ENCODE measurements at places on chromosomes 3 and 15.

GRCh38 chr3:155772801-155773200 lies 27.9 kb upstream of the PLCH1 start:
- DNase-seq = no peak

- no peak for DNase-seq
Measured at GRCh38 chr3:120410541-120410940, 40.3 kb downstream of the FSTL1 start.

- DNase-seq = no peak
Measured at GRCh38 chr15:49621887-49622286, 1.0 kb downstream of the DTWD1 start.

GRCh38 chr3:2880218-2880756 lies 229.9 kb downstream of the IL5RA start:
- DNase-seq = no peak

DNA sequence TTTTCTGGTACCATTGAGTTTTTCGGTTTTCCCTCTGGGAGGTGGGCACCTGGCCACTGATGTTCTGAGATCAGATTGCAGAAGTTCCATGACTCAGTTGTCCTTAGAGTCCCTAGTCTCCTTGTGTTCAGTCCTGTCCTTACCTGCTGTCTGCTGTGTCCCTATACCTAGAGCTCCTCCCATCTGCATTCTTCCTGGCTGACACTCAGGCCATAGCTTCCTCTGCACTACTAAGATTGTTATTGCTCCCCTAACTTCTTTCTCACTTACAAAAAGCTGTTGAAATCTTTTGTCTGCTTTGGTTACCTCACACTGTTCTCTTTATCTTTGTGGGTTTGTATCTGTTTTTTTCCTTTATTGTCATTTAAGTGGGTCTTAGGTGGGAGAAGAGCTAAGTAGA lies 13.2 kb downstream of the USP3 start:
- no peak for DNase-seq

All from hippocampal formation (tissue), 2 donors.